ENCODE measurements at places on chromosomes 16 and 17. TPM values are rescaled to one million over a fixed set of nuclear protein-coding genes. Genes with fewer than 3 reads are reported as not detected.

Gene RHBDL1
- 1.9 TPM for total RNA-seq

- no peak for DNase-seq
These were observed 376.1 kb downstream of the SEC14L1 start for GRCh38 chr17:77516902-77517301.

- DNase-seq = no peak
These were observed 18.2 kb downstream of the NLRC5 start for GRCh38 chr16:57007530-57007929.

GRCh38 chr16:10569621-10570020 is 10.8 kb downstream of the EMP2 start:
- DNase-seq = no peak

Gene PLCG2
- total RNA-seq = 29.9 TPM

DNA sequence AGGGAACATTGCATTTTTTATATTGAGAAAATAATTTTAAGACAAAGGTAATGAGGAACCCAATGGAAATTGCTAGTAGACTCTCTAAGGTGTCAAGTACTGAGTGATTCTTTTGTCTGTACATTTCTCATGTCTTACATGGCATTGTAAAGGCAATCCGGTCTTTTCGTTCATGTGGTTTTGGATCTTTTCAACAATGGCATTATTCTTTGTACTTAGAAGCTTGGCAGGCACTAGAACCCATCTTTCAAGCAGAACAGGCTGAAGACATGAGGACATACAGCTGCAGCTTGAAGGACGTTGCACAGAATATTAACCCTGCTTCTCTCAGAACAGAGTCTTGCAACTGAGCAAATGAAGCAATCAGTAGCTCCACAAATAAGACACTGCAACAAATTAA is 231.5 kb upstream of the ZFHX3 start:
- no peak for DNase-seq

Data from umbilical cord (tissue), 2 donors.